ENCODE measurements at places on chromosomes 5 and 9. TPM values are rescaled to one million over a fixed set of nuclear protein-coding genes. Genes with fewer than 3 reads are reported as not detected.

DNA sequence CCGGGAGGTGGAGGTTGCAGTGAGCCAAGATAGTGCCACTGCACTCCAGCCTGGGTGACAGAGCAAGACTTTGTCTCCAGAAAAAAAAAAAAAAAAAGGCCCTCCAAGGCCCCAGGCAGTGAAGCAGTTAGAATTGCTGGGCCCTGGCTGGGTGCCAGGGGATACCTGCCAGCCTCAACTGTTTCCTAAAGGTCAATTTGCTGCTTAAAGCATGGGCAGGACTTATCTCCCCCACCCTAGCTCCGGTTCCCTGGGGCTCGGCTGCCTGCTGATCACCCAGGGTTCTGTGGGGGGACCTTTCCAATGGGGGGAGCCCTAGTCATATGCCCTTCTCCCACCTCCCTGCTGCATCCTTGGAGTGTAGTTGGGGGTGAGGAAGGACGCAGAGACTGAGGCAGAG is 25.7 kb downstream of the NCS1 start:
- no peaks in the 10 kb centered on the region for H3K27me3 ChIP-seq
- H3K4me1 ChIP-seq, result no peaks in the 10 kb centered on the region
- DNase-seq, result no peak
- H3K36me3 ChIP-seq, result no peaks in the 10 kb centered on the region

The RASEF gene
- 0.59 TPM for total RNA-seq

DNA sequence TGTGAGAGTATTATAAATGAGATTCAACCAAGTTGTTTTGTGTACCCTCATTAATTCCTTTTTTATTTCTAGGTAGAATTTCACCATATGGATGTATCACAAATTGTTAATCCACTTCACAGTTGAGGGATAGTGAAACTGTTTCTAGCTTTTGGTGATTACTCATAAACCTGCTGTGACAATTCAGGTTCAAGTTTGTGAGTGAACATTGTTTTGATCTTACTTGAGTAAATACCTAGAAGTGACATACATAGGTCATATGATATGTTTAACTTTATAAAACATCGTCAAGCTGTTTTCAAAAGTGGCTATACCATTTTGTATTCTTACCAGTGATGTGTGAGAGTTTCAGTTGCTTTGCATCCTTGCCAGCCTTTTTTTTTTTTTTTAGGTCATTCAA is 112.9 kb downstream of the CAMK4 start:
- H3K4me3 ChIP-seq, result no peak overlapping the region
- no peaks in the 10 kb centered on the region for H3K4me1 ChIP-seq
- no peaks in the 10 kb centered on the region for H3K27me3 ChIP-seq
- H3K36me3 ChIP-seq, result no peaks in the 10 kb centered on the region
- DNase-seq, result no peak

The ROR2 gene
- total RNA-seq, result 7.2 TPM

GRCh38 chr9:34546834-34547827 is 24.3 kb upstream of the ENHO start:
- H3K27ac ChIP-seq, result no peak overlapping the region
- no peaks in the 10 kb centered on the region for H3K4me1 ChIP-seq
- DNase-seq, result peak; percentile 79
- peaks cover 4% of the 10 kb centered on the region for H3K27me3 ChIP-seq
- no peaks in the 10 kb centered on the region for H3K36me3 ChIP-seq
- H3K4me3 ChIP-seq, result no peak overlapping the region

Data from spleen (tissue), 13 donors.